Midbrain (tissue), 1 donor: ENCODE measurements at places on chromosomes 1 and 21.

DNA sequence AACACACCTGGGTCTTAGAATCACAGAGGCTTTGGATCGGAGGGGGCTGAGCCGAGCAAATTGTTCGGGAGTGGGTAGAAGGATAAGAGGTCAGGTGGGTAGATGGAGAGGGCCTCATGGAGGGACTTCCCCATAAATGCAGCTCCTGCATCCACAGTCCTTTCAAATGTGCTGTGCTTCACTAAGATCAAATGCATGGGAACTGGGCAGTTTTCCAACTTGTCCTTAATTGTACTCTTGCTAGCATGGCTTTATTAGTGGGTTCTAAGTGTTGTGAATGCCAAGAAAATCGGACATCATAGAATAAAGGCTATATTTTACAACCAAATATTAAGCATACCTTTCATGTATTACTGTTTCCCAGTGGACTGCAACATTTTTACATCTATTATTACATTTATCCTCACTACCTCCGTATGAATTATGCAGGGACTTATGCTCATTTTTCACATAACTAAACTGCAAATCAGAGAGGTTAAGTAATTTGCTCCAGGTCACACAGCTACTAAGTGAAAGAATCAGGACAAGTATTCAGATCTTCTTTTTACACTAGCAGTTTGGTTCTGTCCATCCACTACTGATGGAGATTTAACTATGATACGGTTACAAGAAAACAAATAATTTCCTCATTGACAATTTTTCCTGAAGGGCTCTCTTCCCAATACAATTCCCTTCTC, 174.5 kb upstream of the RUNX1 start:
- DNase-seq = no peak

GRCh38 chr1:208318150-208318734, 74.1 kb upstream of the PLXNA2 start:
- DNase-seq = no peak

DNA sequence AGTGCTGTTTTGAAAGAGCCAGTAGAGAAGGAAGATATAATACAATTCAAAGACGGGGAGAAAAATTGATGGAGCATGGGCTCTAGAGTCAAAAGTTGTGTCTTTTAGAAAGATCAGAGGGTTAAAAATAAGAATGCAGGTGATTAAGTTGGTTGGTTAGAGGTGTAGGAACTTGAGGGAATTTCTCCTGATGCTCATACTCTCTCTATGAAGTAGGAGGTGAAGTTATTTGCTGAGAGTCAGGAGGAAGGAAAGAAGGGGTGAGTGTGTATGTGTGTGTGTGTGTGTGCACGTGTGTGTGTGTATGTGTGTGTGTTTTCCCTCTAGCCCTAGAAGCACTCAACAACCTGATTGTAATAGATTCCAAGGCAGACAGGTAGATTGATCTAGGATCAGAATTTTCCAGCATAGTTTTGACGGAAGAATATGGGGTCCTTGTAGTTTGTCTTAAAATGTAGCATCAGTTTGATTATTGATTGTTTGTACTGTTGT, 88.3 kb upstream of the MACF1 start:
- no peak for DNase-seq

DNA sequence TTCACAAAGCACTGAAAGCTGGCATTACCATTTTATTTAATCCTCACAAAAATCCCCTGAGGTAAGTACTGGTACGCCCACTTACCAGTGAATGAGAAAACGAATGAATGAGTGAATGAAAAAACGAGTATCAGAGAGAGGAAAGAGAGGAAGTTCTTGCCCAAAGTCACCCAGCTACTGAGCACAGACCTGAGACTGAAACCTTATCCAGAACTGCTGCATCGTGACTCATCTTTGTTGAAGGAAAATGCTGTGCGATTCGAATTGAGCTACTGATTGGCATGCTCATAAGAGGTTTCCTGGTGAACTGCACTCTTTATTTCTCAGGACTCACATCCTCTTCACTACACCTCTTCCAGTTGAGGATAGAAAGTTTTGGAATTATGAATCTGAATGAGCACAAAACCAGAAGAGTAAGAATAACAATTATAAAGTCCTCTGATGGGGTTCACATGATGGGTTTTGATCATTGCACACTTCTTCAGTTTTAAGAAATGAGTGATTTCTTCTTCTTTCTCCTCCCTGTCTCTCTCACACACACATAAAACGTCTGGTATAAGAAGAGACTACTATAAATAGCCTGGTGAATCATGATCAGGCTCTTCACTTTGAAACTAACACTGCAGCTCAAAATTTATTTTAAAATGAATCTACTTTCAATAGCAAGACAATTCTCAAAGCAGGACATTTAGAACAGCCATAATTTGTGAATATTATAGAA, 32.1 kb downstream of the IL12RB2 start:
- no peak for DNase-seq

DNA sequence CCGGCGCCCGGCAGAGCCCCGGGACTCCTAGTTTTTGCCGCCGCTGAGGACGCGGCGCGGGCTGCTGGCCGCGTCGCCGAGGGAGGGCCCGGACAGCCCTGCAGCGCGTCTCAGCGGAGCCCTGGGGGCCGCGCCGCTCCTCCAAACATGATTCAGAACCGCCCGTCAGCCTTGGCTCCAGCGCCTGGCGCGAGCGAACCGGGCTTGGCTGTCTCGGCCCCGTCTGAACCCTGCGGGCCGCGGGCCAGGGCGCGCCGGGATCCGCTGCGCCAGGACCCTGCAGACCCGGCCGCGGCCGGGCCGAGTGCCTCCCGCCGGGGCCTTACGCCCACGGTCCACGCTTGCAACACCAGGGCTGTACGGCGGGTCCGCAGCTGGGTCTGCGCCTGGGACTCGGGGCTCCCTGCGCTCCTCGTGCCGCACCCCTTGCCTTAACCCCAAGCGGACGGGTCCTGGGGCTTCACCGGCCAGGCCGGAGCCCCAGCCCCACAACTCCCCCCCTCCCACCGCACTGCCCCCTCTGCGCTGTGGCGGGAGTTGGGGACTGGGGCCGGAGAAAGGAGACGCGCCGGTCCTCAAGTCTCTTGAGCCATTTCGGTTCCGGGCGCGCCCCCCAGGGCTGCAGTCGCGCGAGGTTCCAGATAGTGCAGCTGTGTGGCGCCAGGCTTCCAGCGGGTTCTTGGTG, 48.4 kb upstream of the CD34 start:
- peak; percentile 57 for DNase-seq

- no peak for DNase-seq
These were observed 48.0 kb downstream of the NID1 start for GRCh38 chr1:236016782-236017400.

- DNase-seq = no peak
These were observed 350.1 kb upstream of the GREM2 start for GRCh38 chr1:240962086-240962485.

- no peak for DNase-seq
These were observed 182.6 kb downstream of the DPYD start for GRCh38 chr1:97738270-97738669.

GRCh38 chr1:20485527-20486456, at the start of gene CAMK2N1:
Gene CAMK2N1 (minus strand): TSS chr1:20486210. CDS start chr1:20485379, 831 bp downstream.
- peak; percentile 87 for DNase-seq

GRCh38 chr21:42561762-42562650, 48.4 kb downstream of the SLC37A1 start:
- no peak for DNase-seq

- DNase-seq = no peak
These were observed 31.6 kb upstream of the ABCB10 start for GRCh38 chr1:229590119-229590518.

DNA sequence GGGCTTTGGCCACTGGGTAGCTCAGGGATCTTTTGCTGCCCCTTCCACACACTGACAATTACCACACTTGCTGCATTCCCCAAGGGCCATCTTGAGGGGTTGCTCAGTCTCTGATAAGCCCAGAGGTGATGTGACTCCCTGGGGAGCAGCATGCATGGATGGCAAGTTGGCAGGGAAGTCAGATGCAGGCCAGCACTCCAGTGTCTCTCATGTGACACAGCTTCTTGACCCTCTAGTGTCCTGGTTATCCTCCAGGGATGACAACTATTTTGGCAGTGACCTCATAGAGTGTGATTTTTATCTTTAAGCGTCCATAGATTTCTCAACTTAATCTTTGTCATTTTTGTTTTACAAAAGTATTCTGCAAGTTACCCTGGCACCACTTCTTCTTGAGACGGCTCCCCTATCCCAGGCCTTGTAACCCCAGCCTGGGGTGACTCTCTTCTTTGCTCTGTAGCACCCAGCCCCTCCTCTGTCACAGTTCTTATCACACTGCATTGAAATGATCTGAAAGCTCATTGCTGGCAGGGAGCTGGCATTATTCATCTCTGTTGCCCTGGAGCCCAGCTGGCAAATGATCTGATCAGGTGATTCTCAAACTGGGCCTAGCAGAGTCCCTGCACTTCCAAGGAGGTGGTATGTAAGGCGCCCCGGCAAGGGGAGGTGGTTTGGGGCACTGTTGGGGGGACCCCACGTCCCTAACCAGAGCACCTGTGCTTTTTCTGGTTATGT, 72.6 kb downstream of the TENT5C start:
- no peak for DNase-seq

DNA sequence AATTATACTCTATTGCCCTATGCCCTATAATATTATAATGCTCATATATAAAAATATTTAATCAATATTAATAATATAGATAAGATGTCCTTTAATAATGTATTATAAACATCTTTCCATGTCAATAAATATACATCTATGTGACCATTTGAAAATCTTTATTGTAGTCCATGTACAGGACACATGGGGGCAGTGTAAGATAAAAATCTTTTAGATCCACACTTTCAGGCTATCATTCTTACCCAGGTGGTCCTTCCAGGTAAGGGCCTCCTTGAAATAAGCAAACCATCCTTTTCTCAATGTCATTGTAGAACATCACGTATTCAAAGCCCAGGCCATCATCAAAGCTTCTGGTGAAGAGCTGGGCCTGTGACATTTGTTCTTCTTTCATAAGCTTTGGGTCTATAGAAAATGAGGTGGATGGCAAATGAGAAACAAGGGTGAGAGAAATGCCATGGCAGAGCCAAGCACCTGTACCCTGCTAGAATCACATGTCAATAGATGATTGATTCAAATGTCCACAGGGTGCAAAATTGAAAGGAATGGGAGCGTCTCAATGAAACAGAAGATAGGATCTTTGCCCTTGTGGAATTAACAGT, 20.2 kb downstream of the THEM4 start:
- no peak for DNase-seq

DNA sequence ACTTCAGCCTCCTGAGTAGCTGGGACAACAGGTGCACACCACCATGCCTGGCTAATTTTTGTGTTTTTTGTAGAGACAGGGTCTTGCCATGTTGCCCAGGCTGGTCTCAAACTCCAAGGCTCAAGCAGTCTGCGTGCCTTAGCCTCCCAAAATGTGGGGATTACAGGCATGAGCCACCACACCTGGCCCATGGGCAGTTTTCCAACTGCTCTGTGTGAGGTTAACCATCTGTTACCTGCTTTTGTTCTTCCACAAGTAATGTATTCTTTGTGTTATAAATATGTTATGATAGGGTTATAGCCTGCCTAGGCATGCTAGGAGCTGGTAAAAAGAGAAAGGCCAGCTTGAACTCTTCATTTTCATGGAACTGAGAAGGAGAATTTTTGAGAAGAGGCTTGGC, 30.7 kb downstream of the TUFT1 start:
- no peak for DNase-seq

DNA sequence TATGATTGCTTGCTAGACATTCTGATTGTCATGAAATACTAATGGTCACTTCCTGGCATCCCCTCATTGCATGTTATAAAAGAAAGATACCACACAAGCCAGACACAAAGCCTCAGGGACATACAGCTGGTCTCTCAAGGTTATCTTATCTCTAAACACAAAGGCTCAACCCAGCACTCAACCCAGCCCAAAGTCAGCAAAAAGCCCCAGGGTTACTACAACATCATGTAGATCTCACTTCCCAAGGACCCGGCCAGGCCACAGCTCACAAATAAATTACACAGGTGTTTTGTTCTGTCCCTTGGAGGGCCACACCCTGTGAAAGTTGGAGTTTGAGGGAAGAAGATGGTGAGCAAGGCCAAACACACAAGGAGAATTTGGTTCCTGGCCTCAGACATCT, 109.7 kb upstream of the BARHL2 start:
- DNase-seq = no peak

GRCh38 chr1:164683235-164683634, 124.3 kb downstream of the PBX1 start:
- no peak for DNase-seq

DNA sequence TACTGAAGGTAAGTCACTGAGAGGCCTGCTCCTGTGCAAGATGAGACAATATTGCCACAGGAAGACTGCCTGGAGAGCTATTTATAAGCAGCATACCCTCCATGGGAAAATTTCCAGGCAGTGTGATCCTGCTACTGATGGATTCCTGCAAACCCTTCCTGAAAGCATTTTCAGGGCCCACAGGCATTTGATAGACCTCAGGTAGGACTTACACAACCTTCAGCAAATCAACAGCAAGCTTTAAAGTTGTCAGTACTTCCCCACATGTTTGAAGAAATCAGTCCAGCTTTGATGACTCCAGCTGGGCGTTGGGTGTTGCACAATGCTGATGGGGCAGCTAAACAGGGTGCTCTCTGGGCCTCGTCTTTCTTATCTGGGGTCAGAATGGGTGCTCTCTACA, 108.8 kb downstream of the PLXNA2 start:
- DNase-seq = no peak

GRCh38 chr1:226650236-226650841, 88.7 kb downstream of the ITPKB start:
- DNase-seq = no peak

DNA sequence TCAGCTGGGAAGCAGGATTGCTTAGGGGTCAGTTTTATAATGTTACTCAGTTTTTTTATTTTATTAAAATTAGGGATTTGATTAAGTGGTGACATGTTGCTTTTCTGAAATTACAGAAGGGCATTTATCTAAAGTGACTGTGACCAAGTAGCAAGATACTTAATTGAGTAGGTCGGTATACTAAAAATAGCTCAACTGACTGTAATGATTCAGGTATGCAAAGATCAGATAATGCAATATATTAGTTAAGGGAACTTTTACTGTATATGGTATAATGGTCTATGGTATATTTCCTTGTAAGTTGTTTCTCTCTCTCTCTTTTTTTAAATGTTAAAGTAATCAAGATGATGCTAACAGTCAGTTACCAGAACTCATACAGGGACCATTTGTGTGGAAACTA, 26.2 kb downstream of the RLF start:
- DNase-seq = no peak

GRCh38 chr1:111907321-111907720, 82.1 kb downstream of the KCND3 start:
- DNase-seq = no peak
